ENCODE measurements at places on chromosomes 6 and 20.

GRCh38 chr6:43773980-43774775, 4.2 kb downstream of the VEGFA start:
- no peak for DNase-seq

DNA sequence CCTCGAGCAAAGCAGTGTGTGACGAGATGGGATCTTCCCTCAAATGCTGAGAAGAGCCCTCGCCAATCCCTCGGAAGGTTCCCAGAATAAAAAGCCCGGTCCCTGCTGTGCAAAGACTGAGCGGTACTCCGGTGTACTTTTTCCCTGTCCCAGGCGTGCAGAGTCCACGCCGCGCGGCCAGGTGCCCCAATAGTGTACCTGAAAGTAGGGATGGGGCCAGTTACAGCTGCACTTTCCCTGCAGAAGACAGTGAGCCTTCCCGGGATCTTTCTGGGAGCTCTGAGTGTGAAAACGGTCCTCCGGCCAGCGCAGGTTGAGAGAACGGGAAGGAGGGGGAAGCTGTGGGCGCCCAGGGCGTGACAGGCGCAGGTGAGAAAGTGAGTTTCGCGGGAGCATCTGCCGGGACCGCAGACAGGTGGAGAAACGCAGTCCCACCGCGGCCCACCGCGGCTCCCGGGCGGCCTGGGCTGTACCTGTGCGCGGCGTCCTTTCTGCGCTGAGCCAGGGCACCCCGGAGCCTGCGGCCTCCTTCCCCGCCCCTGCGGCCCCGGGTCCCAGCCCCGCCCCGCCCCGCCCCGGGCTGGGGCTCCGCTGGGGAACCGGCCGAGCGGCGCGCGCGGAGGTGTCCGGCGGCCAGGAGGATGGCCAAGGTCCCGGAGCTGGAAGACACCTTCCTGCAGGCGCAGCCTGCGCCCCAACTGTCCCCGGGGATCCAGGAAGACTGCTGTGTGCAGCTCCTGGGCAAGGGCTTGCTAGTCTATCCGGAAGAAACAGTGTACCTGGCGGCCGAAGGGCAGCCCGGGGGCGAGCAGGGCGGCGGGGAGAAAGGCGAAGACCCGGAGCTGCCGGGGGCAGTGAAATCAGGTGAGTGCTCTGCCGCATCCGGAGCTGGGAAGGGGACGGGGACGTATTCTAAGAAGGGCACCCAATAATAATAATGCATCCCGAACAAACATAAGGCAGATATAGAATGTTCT, at the start of gene RFX6:
Gene RFX6, plus strand, starts transcription at position 608 of the 977 bp plus-strand sequence. Its CDS starts 34 bp downstream, at position 642.
- no peak for DNase-seq

DNA sequence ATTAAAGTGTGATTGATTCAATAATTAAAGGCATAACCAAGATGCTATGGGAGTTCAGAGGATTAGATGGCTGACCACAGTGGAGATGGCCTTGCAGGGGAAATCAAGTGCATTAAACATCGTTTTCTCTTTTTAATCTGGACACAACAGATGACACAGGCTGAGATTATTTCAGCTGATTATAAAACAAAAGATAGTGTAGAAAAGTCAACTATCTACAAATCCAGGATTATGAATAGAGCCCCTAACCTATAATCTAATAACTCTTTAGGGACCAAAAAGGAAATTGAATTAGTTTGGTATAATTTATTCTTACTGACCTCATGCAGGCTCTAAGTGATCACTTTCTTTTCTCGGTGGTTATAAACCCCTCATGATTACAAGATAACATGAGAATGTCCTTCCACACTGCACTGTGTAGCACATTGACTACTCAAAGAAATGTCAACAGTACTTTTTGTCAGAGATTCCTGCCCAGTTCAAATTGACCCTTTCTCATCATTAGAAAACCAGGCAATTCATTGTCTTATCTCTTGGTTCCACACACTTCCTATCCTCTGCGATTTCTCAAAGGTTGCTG, 122.1 kb downstream of the PKHD1 start:
- DNase-seq = no peak

GRCh38 chr6:152184917-152185574, 377.6 kb downstream of the ESR1 start:
- no peak for DNase-seq
